ENCODE measurements at places on chromosomes 3 and 15. TPM values are rescaled to one million over a fixed set of nuclear protein-coding genes. Genes with fewer than 3 reads are reported as not detected.

- no peak for DNase-seq
Observed at GRCh38 chr15:80497221-80497620, 93.0 kb downstream of the ARNT2 start.

DNA sequence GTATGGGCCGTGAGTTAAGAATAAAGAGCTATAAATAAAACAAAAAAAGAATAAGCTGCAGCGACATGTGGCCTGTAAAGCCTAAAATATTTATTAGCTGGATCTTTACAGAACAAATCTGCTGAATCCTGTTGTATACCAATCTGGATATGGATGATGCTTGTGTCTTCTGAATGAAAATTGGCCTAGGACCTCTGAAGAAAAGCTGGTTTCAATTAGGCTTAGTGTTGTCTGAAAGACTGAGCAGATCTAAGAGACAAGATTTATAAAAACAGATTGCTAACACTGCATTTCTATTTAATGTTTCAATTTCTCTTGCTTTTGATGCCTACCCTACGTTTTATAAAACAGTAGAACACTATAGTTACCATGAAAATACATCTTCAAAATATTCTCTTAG is 57.9 kb downstream of the ST3GAL6 start:
- DNase-seq, result no peak

Gene ALDH1A3
- polyA plus RNA-seq, result 7.5 TPM

DNA sequence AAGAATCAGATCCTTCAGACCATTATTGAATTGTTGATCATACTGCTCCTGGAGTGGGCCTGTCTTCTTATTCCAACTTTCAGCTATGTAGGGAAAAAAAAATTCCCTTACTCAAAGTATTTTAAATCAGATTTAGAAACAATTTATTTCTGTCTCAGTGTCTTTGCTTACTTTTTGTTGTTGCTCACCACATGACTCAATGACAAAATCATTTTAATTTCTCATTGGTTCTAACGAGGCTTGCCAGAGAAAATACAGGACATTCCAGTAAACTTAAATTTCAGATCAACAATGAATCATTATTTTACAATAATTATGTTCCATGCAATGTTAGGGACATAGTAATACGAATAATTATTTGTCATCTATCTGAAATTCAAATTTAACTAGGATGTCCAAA is 748.5 kb upstream of the CBLB start:
- no peak for DNase-seq

DNA sequence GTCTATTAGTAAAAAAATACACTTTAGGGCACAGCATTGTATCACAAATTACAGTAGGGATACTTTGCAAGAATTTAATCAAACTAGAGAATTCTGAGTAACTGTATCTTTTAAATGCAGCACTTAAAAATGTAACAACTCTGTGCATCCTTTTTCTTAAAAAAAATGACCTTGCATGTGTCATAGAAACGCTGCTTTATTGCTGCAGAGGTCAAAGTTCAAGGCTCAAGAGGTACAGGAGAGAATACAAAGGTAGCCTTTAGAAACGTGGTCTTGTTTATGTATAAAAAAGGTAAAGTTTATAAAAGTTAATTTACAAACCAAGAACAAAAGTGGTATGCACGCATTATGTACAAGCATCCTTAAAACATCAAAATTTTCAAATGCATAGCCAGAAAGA is 122.0 kb downstream of the TJP1 start:
- DNase-seq, result no peak

GRCh38 chr3:109313061-109313460 is 3.3 kb downstream of the DPPA2 start:
- no peak for DNase-seq

Gene RASGRF1
- 0.47 TPM for polyA plus RNA-seq

DNA sequence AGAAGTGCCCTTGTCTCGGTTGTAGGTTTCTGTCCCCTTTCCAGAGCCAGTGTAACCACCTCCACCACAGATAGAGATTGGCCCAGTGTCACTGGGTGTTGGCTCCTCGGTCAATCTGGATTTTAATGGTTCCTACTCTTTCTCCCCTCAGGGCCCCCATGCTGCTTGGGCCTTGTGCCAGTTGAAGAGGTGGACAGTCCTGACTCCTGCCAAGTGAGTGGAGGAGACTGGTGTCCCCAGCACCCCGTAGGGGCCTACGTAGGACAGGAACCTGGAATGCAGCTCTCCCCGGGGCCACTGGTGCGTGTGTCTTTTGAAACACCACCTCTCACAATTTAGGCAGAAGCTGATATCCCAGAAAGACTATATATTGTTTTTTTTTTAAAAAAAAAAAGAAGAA is 75.2 kb downstream of the BOC start:
- no peak for DNase-seq

GRCh38 chr3:128919988-128920387 is 40.6 kb downstream of the ACAD9 start:
- DNase-seq, result no peak

Data from left renal pelvis (tissue), 4 donors.